ENCODE measurements at places on chromosomes 4 and X. TPM values are rescaled to one million over a fixed set of nuclear protein-coding genes. Genes with fewer than 3 reads are reported as not detected.

Gene GAB3
- total RNA-seq: 9.2 TPM

Gene SCOC
- 32.0 TPM for total RNA-seq

DNA sequence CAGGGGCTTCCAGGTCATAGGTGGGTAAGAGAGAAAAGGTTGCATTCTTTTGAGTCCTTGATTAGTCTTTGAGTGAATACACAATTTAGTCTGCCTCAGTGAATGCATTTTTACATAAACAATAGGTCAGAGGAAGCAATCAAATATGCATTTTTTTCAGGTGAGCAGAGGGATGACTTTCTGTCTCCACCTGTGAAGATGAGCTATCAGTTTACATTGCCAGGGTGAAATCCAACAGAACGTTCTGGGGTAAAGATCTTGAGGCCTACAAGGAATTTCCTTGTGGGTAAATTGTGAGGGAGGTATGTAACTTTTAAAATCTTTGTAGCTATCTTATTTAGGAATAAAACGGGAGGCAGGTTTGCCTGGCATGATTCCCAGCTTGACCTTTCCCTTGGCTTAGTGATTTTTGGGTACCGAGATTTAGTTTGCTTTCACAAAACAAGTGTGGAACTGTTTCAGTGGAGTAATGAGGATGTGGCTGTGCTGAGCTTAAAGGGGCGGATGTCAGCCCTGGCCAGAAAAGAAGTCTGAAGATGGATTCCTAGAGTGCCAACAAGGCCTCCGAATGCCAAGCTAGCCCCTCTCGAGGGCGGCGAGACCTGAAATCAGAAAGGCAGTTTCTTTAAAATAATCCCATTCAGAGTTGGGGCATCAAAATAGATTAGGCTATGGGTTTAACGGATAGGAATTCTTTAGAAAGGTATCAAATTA lies 29.5 kb downstream of the TMEM131L start:
- peak overlapping the region; percentile 66 for H3K27ac ChIP-seq
- no peaks in the 10 kb centered on the region for H3K36me3 ChIP-seq
- no peaks in the 10 kb centered on the region for H3K27me3 ChIP-seq
- H3K4me3 ChIP-seq: no peak overlapping the region

- DNase-seq: no peak
- H3K36me3 ChIP-seq: no peaks in the 10 kb centered on the region
- no peak overlapping the region for H3K27ac ChIP-seq
These were observed 19.6 kb upstream of the KDM5C start for GRCh38 chrX:53244610-53245009.

DNA sequence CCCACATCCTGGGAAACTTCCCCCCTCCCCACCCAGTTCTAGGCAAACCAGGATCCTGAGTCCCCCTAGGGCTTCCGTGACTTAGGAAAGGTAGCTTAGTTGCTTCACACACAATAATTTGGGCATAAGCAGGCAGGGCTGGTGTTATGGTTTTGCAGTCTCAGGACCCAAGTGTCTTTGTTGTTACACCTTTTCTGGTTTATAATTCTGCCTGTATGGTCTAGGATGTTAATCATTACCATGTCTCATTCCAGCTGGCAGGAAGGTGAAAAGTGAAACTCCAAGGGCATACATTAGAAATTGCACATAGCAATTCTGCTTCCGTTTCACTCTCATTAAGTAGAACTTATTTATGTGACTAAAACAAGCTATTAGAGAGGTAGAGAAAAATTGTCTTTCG lies 16.8 kb downstream of the UGT8 start:
- DNase-seq: no peak
- no peak overlapping the region for H3K27ac ChIP-seq
- no peaks in the 10 kb centered on the region for H3K4me1 ChIP-seq
- no peak overlapping the region for H3K4me3 ChIP-seq

All from thoracic aorta (tissue), 2 donors.